ENCODE measurements at places on chromosomes 5 and 9.

GRCh38 chr5:82164977-82165713 is 113.0 kb downstream of the RPS23 start:
- DNase-seq, result no peak

- DNase-seq, result peak; percentile 83
Observed at GRCh38 chr9:131728961-131729360, 10.9 kb downstream of the RAPGEF1 start.

DNA sequence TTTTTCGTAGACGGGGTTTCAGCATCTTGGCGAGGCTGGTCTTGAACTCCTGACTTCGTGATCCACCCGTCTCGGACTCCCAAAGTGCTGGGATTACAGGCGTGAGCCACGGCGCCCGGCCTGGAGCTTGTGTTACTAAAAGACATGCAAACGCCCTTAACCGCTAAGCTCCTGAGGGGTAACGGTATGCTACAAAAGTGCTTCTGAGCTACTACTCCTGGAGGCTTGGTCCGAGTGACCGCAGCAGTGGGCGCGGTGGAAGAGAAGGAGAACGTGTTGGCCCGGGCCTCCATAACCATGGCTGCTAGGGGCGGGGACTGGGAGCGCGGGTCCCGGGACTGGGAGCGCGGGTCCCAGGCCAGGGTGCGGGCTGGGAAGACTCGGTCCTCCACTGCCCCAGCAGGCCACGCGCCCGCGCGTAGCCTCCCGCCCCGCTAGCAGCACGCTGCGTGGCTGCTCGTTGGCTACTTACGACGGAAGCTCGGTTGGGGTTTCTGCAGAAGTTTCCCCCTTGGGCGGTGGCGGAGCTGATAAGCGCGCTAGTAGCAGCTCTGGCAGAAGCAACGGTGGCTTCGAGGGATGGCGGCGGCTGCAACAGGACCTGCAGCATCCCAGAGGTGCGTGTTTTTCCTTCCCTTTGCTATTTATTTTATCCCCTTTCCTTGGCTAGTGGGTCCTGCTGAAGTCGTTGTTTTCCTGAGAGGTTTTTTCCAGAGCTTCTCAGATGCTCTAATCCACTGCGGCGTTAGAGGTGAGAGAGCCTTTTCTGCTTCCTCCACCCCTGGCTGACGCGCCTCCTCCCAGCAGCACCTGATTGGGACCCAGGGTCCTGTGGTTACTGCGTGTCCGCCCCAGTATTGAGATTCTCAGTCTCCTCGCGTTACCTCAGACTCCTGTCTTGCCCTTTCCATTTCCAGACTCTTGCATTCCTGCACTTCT is 69.2 kb upstream of the CCDC180 start:
- peak; percentile 84 for DNase-seq

DNA sequence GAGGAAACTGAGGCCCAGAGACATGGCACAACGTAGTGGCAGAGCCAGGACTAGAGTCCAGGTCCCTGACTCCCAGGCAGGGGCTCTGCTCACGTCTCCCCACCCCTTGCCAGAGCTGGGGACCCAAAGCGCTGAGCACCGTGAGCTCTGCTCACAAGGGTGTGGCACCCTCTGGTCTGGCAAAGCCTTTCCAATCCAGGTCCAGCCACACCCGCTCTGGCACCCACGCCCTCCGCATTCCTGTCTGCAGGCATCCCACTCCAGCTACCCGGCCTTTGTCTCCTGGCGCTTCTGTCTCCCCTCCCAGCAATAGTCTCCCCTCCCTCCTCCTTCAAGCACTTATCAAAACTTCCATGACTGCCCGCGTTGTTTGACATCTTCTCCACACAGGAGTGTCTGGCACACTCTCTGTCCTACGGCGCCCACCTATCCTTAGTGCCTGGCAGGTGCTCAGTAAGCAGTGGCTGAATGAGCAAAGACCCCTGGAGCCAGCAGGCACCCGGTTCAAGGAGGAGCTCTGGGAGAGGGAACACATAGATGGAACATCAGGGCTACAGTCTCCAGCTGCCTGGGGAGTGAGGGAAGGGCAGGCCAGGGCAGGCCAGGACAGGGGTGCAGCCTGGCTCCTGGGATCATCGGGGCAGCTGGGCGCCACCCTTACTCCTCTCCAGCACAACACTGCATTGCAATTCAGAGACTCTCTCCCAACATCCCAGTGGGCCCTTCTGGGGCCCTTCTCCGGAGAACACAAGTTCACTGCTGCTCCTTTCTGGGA is 12.0 kb downstream of the HIGD2A start:
- DNase-seq, result no peak

GRCh38 chr5:154501566-154501965 is 23.5 kb upstream of the HAND1 start:
- DNase-seq, result no peak

DNA sequence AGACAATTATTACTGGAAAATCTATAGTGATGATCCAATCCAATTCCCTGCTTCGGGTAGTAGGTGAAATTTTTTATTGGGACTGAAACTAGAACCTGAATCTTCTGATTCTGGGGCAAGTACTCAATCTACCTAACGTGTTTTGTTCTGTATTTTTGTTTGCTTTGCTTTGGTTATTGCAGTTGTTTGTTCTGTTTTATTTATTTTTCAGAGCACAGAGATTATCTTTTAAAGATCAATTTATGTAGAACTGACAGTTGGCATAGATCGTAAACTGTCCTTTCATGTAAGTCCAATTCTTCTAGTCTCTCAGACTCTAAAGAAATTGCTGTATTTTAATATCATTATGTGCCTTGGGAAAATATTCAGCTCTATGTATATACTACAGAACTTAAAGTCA is 401.6 kb downstream of the ANXA1 start:
- no peak for DNase-seq

GRCh38 chr5:138990986-138991590 is 116.0 kb upstream of the LRRTM2 start:
- DNase-seq, result no peak

DNA sequence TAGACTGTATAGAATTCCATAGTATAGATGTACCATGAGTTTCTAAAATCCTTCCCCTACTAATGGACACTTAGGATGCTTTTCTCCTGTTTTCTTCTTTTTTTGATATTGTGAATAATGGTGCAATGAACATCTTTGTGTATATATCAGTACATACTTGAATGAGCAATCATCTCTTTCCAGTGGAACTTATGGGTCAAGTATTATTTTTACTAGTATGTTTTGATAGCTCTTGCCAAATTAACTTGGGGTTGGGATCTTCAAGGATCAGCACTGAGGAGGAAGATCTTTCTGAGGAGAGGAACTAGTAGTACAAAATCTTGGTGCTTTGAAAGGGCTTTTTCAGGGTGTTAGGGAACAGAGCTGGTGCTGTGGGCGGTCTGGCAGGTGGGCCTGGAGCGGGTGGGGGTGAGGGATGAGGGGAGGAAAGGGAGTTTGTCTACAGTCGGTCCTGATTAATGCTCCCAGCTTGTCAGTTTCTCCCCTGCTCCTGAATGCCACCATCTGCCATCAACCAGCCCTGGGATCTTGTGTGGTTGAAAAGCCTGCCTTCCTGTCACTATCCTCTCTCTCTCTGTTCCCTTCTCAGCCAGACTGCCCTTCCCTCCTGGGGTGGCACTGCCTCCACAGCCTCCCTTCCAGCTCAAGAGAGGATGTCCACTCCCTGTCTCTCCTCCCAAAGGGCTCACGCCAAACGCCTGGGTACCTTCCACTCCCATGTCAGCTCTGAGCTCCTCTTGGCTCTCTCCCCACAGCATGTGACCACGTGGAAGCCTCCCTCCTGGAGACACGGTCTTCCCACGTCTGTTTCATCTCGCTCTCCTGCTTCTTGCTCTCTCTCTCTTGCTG is 185.9 kb downstream of the DAB2IP start:
- no peak for DNase-seq

- DNase-seq, result no peak
Observed at GRCh38 chr9:5893591-5894236, 3.0 kb downstream of the MLANA start.

DNA sequence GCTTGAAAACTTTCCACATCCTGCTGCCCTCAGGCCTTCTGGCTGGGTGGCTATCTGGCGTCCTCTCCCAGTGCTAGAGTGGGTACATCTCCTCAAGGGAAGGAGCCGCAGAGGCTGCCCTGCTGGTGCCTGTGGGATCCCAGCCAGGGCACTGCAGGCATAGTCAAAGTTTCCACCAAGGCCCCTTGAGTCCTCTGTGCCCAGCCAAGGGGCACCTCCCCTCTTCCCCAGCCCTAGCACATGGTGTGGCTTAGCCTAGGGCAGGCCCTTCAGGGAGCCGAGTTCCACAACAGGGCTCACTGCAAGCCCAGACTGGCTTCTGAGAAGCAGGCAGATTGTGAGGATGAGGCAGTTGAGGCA is 103.2 kb downstream of the RGS3 start:
- DNase-seq, result no peak

GRCh38 chr5:38598994-38599617 is 42.7 kb upstream of the LIFR start:
- no peak for DNase-seq

DNA sequence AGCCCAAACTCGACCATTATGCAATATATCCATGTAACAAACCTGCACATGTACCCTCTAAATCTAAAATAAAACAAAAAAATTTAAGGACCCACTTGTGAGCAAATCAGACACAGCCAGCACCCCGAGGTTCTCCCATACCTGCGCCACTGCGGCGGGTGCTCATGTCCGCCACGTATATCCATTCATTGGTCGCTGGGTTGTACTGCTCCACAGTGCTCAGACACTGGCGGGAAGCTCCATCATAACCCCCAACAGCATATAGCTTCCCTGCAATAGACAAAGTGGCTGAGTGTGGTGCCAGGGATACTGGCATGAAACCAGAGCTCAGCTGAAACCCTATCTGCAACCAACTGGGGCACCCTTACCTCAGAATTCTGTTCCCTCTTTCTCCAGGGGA is 102.0 kb downstream of the KLHL3 start:
- no peak for DNase-seq

- no peak for DNase-seq
Observed at GRCh38 chr5:80963521-80963895, 3.3 kb downstream of the RASGRF2 start.

DNA sequence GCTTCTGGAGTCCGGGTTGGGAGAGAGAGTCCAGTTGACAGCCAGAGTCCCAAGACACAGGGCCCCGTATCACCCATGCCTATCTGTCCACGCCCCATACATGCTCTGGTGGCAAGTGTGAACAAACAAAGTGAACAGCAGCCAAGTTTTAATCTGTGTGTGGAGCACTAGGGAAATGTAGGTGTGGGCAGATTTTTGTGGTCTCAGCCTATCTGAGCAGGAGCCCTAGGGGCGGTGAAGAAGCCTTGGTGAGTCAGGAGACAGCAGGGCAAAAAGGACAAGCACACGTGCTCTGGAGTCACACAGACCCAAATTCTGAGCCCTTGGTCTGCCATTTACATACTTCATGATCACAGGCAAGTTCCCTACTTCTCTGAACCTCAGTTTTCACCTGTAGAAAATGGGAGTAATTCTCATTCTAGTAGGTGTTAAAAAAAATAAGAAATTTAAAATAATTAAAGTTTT is 23.2 kb downstream of the EGR1 start:
- DNase-seq, result no peak

DNA sequence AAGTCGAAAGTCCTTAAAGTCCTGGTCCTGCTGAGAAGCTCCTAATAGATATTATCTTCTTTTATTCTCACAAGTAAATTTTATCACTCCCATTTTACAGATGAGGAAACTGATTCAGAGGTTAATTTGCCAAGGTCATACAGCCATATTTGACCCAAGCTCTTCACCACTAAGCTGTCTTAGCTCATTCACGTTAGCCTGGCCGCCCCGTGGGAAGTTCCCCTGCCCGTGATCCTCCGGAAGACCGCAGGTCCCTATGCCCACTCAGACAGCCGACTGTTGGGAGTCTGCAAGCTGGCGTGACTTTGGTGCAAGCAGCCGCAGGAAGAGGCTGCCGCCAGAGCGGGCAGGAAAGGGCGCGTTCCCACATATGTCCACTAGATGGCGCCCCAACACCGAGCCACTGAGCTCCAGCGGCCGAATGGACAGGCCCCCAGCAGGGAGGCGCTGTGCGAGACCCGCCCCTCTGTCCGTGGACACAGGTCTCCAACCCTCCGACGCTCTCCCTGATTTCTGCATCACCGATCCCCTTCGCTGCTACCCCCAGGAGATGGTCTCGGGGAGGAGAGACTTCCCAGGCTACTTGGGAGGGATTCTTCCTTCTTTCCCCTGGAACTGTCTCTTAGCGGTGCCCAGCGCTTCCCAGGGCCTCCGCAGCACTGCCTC is 10.0 kb upstream of the ARAP3 start:
- peak; percentile 83 for DNase-seq

DNA sequence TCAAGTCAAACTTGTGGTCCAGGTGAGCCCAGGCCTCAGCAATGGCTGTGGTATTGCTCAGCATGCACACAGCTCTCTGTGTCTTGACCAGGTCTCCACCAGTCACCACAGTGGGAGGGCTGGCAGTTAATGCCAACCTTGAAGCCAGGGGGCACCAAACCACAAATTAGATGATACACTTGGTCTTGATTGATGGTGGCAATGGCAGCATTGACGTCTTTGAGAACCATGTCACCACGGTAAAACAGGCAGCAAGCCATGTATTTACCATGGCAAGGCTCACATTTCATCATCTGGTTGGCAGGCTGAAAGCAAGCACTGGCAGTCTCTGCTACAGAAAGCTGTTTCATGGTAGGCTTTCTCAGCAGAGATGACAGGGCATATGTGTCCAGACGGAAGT is 40.0 kb downstream of the NIM1K start:
- no peak for DNase-seq

DNA sequence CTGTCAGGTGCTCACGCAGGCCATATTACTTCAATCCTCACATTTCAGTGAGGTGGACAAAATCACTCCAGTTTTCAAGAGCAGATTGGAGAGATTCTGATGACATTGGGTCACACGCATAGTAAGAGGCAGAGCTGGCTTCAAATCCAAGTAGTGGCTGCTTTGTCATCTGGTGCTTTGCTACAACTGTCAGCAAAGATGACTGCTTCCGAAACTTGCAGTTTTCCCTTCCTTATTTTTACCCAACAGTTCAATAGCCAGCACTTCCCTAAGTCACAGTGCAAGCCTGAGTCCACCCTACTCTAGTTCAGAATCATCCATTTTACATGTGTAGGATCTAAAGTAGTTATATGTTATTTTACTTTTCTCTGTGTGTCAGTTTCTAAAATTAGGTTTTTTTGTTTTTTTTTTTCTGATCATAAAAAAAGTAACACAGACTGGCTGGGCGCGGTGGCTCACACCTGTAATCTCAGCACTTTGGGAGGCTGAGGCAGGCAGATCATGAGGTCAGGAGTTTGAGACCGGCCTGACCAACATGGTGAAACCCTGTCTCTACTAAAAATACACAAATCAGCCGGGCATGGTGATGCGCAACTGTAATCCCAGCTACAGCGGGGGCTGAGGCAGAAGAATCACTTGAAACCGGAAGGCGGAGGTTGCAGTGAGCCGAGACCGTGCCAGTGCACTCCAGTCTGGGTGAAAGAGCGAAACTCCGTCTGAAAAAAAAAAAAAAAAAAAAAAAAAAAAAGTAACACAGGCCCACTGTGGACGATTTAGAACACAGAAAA is 49.6 kb downstream of the ANKDD1B start:
- no peak for DNase-seq

Measured in CD8-positive, alpha-beta T cell (primary cell).